ENCODE measurements at places on chromosomes 3 and 15. TPM values are rescaled to one million over a fixed set of nuclear protein-coding genes. Genes with fewer than 3 reads are reported as not detected.

ARHGEF26 gene
- 17.1 TPM for total RNA-seq

RARB gene
- 30.7 TPM for total RNA-seq

COL6A5 gene
- 0.08 TPM for total RNA-seq

RBPMS2 gene
- 1.2 TPM for total RNA-seq

C3orf22 gene
- total RNA-seq, result not detected

EPHA3 gene
- 15.3 TPM for total RNA-seq

COLQ gene
- 0.27 TPM for total RNA-seq

ISL2 gene
- 5.3 TPM for total RNA-seq

PPARG gene
- 37.9 TPM for total RNA-seq

CELSR3 gene
- total RNA-seq, result 1.8 TPM

FXR1 gene
- 116 TPM for total RNA-seq

ECE2 gene
- total RNA-seq, result not detected

IMPG2 gene
- 0.72 TPM for total RNA-seq

TIMP4 gene
- total RNA-seq, result 4.7 TPM

GOLGA8T gene
- not detected for total RNA-seq

Data from hepatocyte (in vitro differentiated cells).